ENCODE measurements at places on chromosomes 4 and X.

DNA sequence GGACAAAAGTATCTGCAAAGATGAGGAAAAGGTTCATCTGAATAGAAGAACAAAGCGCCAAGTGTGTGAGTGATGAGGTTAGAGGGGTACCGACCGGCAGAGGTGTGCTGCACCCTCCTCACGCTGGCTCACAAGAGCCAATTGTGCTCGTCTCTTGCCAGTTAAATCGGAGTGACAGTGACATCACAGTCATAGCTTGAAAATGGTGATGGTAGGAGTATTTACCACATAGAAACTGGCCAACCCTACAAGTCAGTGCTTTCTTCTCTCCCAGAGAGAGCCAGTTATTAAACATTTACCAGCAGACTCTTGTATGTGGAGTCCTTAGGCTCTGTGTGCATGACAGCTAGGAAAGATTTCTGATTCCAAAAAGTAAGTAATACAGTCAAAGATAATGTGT lies 32.4 kb downstream of the CLDN22 start:
- DNase-seq = no peak

DNA sequence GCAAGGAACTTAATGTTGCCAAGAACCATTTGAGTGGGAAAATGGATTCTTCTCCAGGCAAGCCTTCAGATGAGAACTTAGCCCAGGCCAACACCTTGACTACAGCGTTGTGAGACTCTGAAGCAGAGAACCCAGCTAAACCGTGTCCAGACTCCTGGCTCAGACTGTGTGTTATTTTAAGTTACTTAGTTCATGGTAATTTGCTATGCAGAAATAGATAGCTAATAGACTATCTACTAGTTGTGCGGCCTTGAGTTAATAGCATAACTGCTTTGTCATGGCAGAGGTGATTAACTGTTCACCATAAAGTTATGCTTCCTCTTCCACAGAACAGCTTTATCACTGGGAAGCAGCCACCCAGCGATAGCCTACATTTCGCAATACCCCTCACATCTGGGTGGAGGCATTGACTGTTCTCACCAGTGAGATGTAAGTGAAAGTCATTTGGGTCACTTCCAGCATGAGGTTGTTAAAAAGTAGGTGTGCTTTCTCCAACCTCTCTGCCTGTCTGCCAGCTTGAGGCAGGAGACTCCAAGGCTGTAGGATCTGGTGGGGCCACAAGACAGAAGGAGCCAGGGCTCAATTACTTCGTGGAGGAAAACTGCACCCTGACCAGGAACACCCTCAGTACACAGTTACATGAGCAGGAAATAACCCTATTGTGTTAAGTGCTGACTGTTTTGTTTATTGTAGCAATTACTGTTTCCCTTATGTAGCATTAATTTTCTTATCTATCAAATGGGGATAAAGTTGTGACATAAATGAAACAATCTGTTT lies 94.2 kb downstream of the GPAT3 start:
- no peak for DNase-seq

- no peak for DNase-seq
Measured at GRCh38 chr4:54074381-54074780, 10.0 kb upstream of the CHIC2 start.

DNA sequence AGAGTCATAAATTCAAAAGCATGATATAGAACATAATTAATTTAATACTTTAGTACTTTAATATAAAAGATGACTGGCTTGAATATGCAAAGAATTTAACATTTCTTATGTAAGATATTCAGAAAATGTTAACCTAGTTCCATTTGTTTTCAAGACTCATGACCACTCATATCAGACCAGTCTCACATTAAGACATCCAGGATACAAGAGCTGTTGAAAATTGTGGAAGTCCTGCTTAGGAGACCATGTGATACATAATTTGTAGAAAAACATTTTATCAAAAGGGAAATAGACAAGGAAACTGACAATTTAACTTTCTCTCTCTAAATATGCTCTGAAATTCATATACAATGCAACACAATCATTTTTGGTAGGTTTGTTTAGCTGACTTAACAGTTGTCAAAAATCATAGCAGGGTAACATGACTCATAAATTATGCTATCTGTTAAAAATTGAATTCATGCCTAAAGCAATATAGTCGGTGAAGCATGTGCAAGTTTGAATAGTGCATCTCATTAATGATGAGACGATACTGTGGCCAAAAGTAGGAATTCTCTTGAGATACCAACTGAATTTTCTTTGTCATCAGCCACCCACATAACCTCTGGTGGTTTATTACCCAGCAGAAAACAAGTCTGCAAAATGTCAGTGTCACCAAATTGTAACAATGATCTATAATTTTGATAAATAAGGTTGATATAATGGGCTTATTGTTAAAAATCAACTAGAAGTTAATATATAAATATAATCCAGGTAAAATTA lies 211.4 kb downstream of the GASK1B start:
- DNase-seq = no peak

GRCh38 chr4:129428454-129428853 lies 332.5 kb downstream of the C4orf33 start:
- DNase-seq = no peak

- no peak for DNase-seq
Measured at GRCh38 chr4:6658209-6658595, 17.7 kb downstream of the MRFAP1 start.

GRCh38 chrX:40773188-40773587 lies 37.8 kb upstream of the MED14 start:
- no peak for DNase-seq

DNA sequence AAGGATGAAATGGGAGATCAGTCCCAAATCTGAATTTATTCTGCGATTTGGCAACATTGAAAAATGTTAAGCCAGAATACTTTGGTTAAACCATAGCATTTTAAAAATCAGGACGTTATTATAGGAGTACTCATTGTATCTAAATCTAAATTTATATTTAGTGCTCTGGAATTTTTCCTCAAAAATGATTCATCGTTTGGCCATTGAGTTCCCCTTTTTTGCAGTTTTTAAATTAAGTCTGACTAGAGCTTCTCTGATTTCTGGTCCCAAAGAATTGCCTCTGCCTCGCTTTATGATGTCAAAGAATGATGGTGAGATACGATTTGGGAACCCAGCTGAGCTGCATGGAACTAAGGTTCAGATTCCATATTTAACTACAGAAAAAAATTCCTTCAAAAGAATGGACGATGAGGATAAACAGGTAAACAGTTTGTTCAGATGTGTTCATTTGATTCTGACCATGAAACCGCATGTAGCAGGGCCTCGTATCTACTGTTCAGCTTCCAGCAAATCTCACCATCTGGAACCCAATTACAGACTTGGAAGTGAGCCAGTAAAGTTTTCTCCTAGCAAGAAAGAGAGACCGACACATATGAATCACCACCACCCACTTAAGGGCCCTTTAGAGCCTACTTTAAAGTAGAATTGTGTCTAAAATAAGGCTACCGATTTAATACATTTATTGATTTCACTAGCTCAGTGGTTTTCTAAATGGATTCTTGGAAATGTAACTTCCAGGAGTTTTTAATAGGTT lies 75.6 kb downstream of the REPS2 start:
- no peak for DNase-seq

DNA sequence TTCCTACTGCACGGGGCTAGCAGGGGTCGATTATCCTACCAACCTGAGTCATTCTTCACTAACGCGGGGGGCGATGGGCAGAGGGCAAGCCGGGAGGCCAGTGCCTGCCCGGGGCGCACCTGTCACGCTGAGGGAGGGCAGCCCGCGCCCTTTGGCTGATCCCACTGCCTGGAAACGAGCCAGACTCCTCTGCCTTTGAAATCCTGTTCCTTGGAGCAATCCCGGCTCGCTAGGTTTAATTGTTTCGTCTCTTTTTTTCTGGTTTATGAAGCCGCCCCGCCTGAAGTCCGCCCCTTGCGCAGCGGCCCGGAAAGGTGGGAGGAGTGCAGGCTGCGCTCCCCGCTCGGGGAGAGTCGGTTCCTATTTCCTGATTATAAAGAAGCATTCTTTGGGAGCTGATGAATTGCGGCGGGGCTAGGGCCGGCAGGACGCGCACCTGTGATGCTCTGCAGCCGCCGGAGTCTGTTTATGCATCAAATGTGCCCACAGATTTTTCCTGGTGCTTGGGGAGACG lies 484.2 kb downstream of the BCOR start:
- no peak for DNase-seq

DNA sequence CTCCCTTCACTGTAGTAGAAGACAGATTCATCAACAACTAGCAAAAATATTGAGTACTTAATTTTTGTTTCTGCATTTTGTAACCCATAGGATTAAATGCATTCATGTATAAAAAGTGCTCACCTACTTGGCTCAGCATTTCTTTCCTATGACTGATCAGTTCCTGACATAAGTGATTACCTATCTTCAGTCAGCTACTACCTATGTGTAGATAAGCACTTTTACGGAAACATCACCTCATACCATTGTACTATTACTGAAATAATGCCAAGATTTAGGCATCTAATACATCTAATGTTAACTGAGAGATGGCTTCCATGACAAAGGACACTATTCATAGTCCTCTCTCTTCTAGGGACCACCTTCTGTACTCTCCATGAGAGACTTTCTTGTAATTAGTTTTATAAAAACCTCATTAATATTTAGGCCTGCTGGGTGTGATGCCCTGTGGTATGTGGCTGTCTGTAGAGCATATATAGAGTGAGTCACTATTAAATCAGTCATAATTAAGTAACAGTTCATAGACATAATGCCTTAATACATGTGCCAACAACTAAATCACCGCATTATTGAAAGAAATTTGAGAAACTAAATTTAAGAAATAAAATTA lies 147.0 kb downstream of the PDGFC start:
- DNase-seq = no peak

GRCh38 chrX:115400960-115401359 lies 111.4 kb downstream of the LUZP4 start:
- DNase-seq = no peak

- no peak for DNase-seq
Measured at GRCh38 chr4:139210486-139210885, 33.5 kb upstream of the ELF2 start.

- DNase-seq = no peak
Measured at GRCh38 chrX:86137071-86137470, 11.2 kb upstream of the DACH2 start.

DNA sequence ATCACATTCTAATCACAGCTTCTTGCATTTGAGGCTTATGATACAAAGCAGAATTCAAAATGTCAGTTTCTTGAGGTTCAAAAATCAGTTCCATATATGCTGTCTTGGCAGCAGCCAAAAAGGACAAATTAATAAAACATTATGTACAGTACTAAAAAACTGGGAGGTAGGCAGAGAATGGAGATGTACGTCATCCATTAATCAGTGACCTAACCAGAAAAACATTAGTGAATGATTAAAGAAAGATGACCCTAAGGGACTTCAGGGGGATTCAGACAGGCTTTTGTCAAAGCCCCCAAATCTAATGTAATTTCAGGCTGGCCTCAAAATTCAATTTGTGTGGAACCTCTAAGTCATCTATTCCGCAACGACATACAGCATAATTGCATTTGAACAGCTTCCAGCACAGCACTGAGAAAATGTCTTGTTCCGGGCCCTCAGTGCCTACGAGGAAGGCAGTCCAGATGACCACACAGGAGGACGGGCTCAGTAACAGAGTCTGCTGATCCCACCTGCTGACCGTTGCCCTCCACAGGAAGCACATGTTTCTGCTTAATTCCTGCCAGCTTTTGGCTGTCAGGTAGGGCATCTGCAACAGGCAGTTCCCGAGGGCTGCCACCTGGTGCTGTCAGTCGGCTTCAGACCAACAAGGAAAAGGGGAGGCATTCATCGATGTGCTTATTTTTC lies 83.8 kb upstream of the HHIP start:
- no peak for DNase-seq

GRCh38 chrX:132631579-132632232 lies 142.9 kb upstream of the MBNL3 start:
- DNase-seq = no peak

DNA sequence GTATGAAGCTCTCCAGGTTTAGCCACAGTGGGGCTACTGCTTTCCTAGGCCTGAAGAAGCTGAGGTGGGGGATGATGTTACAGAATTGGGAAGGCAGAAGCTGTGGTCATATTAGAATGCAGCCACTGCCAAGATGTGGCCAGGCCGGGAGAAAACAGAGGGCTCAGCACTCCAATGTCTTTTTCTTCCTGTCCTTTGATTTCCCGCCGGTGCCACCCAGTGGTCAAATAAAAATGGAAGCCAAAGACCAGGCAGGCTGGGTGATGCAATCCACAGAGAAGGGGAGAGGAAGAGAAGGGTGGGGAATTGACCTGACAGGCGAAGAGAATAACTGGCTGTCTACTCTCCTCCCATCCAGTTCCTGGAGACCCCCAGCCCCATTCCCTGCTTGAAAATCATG lies 94.9 kb upstream of the SHISA3 start:
- no peak for DNase-seq

GRCh38 chr4:120211408-120212015 lies 144.9 kb upstream of the MAD2L1 start:
- no peak for DNase-seq

- no peak for DNase-seq
Measured at GRCh38 chr4:139234253-139234652, 45.8 kb downstream of the MGARP start.

- DNase-seq = no peak
Measured at GRCh38 chr4:26083987-26084386, 170.0 kb downstream of the SMIM20 start.

DNA sequence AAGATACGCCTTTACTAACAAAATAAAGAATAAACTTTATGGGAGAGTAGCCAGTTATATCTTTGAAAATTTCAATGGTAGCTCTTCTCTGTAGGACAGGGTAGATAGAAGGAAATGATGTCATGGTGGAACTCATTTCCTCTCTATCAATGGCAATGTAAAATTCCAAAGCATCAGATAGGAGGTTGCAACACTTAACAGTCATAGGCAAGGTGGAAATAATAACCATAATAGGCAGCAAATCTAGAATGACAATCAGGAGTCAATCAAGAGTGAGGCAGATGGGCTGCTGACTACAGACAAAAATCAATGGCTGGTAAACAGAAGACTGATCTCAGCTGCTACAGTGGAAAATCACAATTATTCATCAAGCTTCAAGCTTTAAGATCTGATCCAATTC lies 53.9 kb upstream of the TET2 start:
- DNase-seq = no peak

All from activated CD8-positive, alpha-beta memory T cell treated with anti-CD3 and anti-CD28 coated beads, Interleukin-2, amount 10 ng/mL, durations not matched to agents 7 days and 5 days (primary cell).